ENCODE measurements at places on chromosomes 11 and 22.

- no peak for DNase-seq
Measured at GRCh38 chr11:44409558-44410236, 99.8 kb upstream of the ALX4 start.

GRCh38 chr11:66891851-66892660 is 35.2 kb downstream of the LRFN4 start:
- no peak for DNase-seq

GRCh38 chr11:61555051-61555969 is 25.6 kb downstream of the SYT7 start:
- DNase-seq, result no peak

DNA sequence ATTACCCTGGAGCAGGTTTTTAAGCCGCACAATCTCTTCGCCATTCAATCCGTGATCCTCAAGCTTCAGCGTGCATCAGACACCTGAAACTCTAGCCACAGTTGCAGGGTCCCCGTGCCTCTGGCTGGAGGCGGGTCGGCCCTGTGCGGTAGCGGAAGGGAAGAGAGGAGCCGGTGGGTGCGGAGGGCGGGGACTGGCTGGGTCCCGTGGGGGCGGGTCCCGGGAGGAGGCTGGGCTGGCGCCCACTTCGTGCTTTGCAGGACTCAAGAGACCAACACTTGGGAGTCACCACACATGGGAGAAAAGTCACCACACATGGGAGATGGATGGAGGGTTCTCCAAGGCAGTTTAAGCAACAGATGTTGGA is 772 bp downstream of the C22orf15 start:
- no peak for DNase-seq

GRCh38 chr11:2592559-2593392 is 107.0 kb downstream of the KCNQ1OT1 start:
- no peak for DNase-seq

GRCh38 chr11:68904248-68904847 is 657 bp downstream of the IGHMBP2 start:
- no peak for DNase-seq

GRCh38 chr11:126080161-126080941 is 17.7 kb upstream of the CDON start:
- no peak for DNase-seq

GRCh38 chr11:85236211-85236610 is 390.9 kb downstream of the DLG2 start:
- DNase-seq, result no peak

DNA sequence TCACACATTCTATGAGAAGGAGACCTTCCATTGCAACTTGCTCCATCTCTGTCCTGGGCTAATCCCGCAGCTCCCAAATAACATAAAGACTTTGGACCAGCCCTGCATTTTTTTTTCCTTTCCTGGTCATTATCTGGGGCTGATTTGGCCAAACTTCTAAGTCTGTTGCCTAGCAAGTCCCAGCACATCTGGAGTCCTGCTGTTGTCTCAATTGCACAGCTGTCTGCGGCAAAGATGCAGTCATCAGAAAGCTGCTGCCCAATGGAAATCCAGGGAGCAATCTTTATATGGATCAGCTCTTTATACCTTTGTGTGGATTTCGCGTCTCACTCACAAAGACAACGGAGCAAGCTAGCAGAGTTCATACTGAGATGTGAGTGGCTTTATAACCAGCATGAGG is 105.9 kb downstream of the NXPE2 start:
- no peak for DNase-seq

- DNase-seq, result no peak
Measured at GRCh38 chr11:70506986-70507385, 108.7 kb downstream of the CTTN start.

DNA sequence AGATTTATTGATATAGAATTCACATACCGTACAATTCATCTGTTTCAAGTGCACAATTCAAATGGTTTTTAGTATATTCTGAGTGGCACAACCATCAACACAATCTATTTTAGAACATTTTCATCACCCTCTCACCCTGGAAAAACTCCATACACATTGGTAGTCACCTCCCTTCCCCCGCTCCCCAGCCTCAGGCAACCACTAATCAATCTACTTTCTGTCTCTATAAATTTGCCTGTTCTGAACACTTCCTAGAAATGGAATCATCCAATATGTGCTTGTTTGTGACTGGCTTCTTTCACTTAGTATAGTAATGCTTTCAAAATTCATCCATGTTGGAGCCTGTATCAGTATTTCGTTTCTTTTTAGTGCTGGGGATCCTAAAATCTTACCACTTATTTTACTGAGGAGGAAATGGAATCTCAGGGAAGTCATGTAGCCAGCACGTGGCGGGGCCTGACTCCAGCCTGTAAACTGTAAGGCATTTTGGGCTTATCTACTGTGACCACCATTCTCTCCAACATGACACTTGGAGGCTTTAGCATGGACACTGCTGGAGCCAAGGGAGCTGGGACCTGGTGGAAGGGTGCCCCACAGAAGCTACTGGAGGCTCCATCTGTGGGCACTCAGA is 905 bp upstream of the UCP3 start:
- DNase-seq, result no peak

DNA sequence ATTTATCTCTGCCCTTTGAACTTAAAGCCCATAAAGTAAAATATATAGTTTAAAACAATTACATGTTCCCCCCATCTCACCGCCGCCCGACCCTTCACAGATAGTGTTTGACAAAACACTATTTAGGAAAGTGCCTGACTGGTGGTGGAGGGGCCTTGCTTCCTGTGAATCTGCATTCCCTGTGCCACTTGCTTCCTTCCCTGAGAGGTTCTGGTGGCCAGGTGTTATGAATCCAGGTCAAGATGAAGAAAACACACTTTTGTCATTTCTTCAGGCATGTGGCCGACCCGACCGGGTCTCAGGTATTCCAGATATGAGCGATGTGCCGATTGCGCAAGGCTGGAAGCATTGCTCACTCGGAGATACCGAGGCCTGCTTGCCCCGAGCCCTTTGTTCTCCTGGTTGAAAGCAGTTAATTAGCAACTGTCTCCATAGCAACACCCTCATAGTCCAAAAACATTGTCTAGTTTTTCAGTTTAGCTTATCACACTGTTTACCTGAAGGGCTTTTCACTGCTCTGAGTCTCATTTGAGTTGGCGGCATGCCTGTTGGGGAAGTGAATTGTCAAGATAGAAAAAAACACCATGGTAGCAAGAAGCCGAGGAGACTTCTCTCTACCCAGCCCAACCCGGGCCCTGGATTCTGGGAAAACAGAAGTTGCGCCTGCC is 128.3 kb downstream of the TEAD1 start:
- DNase-seq, result peak; percentile 98

DNA sequence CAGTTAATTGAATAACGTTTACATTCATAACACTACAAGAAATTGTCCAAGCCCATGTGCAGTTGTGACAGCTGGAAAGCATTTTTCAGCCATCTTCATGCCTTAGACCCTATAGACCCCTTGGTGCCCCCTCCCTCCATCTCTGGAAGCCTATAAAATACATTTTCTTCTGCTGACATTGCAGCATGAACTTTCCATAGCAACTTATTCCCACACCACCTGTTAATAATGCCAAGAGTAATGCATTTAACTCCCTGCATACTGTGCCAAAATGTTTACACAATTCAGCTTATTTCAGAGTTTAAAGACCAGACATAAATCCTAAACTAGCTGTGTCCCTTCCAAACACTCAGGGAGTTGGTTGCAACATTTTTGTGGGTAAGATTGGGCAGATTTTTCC is 143.0 kb upstream of the ARHGAP20 start:
- DNase-seq, result no peak

GRCh38 chr11:108197351-108197750 is 25.1 kb downstream of the NPAT start:
- no peak for DNase-seq

GRCh38 chr11:41286751-41287150 is 172.7 kb downstream of the LRRC4C start:
- no peak for DNase-seq

- no peak for DNase-seq
Measured at GRCh38 chr22:16953206-16954059, 54.6 kb downstream of the GAB4 start.

DNA sequence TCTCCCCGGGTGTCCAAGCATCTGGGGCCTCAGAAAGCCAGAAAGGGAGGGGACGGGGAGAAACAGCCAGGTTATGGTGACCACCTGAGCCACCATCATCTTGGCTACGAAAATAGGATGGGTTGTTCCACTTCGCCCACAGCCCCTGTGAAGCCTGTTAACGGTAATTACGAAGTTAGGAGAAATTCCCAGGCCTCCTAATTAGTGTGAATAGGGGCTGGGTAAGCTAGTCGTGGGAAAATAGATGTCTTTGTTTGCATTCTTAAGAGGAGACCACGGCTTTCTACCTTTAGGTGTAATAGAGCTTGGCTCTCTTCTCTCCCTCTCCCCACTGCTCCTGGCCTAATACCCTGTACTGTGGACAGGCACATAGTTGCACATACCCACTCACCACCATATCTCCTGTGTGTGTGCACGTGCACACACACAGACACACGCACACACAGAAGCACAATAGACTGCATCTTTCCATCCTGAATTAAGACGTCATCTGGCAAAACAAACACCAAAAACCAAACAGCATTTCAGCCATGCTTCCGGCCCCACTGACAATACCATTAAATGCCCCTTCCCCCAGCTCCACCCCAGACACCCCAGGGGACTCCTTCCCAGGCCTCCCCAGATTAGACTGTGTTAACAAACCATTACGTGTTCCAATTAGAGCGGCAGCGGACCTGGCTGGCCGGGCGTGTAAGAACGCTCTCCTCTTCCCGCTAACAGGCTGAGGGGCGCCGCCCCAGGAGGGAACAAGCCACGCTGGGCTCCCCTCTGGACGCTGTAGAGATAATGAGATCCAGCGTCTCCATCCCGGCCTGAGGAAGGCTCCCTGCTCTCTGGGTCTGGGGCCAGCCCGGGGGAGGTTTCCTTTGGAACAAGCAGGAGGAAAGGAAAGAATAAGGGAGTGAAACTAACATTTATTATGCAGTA is 72.8 kb downstream of the TP53I11 start:
- DNase-seq, result no peak

DNA sequence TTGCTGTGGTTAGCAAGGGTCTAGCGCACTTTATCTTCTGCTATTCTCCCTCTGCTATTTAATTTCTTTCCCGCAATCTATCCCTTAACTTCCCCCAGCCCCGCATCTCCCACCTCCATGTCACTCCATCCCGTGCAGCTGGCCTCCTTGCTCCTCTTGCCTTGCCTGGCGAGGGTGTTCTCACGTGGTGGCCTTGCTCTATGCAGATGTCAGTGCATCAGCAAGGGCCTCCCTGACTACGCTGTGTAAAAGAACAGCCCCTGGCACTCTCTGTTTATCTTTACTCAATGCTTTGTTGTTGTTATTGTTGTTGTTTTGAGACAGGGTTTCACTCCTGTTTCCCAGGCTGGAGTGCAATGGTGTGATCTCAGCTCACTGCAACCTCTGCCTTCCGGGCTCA is 114.4 kb upstream of the NNMT start:
- no peak for DNase-seq
